ENCODE measurements at places on chromosomes 6 and 20. TPM values are rescaled to one million over a fixed set of nuclear protein-coding genes. Genes with fewer than 3 reads are reported as not detected.

Gene BFSP1
- 7.5 TPM for total RNA-seq

Gene TRIM10
- not detected for total RNA-seq

Gene FOXF2
- total RNA-seq = not detected

Gene MCHR2
- total RNA-seq = not detected

Gene TMEM200A
- total RNA-seq = 0.33 TPM

Gene KCNK16
- total RNA-seq = not detected

Gene PARD6B
- 19.6 TPM for total RNA-seq

Gene MRPS26
- 27.7 TPM for total RNA-seq

Gene LTB
- total RNA-seq = not detected

Gene ZNF292
- 26.4 TPM for total RNA-seq

Gene FAM209B
- not detected for total RNA-seq

Gene MOCS1
- 0.39 TPM for total RNA-seq

Measured in placental epithelial cell (primary cell).